ENCODE measurements at places on chromosomes 4 and X.
A peak's percentile ranks its signal among the peaks of the same experiment; 100 is the strongest.

- DNase-seq, result no peak
Measured at GRCh38 chr4:112361181-112361791, 64.1 kb downstream of the ALPK1 start.

DNA sequence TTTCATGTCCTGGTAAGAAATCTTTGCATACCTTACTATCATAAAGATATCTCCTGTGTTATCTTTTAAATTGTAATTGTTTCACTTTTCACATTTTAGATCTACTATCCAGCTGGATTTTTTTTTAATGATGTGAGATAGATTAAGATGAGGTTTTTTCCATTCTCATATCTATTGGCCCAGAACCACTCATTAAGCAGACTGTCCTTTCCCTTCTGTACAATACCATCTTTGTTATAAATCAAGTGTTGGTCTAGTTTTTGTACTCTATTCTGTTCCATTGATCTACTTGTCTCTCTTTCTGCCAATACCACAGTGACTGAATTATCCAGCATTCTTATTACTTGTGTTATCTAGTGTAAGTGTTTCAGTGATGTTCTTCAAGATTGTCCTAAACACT, 131.6 kb upstream of the TRIM2 start:
- no peak for DNase-seq

GRCh38 chr4:184883024-184883423, 57.3 kb upstream of the ACSL1 start:
- DNase-seq, result no peak

GRCh38 chr4:146062340-146062739, 113.2 kb upstream of the LSM6 start:
- no peak for DNase-seq

- no peak for DNase-seq
Measured at GRCh38 chrX:15953801-15954200, 99.2 kb upstream of the AP1S2 start.

DNA sequence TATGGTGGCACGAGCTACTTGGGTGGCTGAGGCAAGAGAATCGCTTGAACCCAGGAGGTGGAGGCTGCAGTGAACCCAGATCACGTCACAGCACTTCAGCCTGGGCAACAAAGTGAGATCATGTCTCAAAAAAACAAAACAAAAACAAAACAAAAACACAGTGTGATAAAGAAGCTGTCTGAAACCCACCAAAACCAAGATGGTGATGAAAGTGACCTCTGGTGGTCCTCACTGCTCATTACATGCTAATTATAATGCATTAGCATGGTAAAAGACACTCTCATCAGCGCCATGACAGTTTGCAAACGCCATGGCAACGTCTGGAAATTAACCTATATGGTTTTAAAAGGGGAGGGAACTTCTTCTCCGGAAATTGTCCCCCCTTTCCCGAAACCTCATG, 29.4 kb upstream of the OPHN1 start:
- DNase-seq, result no peak

DNA sequence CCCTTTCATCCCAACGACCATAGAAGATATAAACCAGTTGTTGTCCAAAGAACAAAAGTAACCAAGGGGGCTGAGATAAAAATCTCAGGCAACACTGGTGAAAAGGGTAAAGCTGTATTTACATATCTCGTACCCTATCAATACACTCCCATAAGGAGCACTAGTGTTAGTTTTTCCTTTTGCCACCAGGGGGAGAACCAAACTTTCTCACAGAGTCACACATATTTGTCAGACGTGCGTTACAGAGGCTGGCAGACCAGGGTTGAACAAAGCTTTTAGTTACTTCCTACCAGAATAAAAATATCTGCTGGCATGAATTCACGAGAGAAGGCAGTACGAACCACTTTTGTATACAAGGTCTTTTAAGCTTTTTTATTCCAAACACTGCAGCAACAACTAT, 88.3 kb downstream of the AMELX start:
- no peak for DNase-seq

- no peak for DNase-seq
Measured at GRCh38 chr4:165668694-165669093, 204.3 kb upstream of the TLL1 start.

DNA sequence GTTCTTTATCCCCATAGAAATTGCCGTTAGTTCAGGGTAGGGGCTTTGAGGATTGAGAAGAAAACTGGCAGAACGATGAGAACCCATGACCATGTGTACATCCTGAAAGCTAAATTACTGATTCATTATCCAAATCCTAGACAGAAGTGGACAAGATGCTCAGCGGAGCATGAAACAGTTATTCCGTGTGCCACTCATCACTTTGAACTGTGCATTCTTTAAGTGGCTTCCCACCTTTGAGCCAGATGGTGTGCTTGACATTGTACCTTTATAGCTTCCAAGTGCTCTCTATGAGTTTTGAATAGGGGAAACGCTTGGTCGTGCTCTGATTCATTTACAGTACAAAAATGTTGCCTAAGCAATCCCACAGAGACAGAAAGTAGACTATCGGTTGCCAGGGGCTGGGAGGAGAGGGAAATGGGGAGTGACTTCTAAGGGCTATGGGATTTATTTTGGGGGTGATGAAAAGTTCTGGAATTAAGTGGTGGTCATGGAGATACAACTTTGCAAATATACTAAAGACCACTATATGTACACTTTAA, 100.0 kb downstream of the DOCK11 start:
- no peak for DNase-seq

- DNase-seq, result peak; percentile 60
Measured at GRCh38 chrX:13646154-13646549, 6.8 kb upstream of the TCEANC start.

DNA sequence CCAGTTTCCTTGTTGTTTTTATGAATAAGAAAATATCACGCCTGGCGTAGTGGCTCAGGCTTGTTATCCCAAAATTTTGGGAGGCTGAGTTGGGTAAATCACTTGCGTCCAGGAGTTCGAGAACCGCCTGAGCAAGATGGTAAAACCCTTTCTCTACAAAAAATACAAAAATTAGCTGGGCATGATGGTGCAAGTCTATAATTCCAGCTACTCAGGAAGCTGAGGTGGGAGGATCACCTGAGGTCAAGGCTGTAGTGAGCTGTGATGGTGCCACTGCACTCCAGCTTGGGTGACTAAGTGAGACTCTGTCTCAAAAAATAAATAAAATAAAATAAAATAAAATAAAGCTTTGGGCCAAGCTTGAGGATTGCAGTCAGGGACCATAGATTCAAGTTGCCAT, 827.2 kb downstream of the FSTL5 start:
- no peak for DNase-seq

DNA sequence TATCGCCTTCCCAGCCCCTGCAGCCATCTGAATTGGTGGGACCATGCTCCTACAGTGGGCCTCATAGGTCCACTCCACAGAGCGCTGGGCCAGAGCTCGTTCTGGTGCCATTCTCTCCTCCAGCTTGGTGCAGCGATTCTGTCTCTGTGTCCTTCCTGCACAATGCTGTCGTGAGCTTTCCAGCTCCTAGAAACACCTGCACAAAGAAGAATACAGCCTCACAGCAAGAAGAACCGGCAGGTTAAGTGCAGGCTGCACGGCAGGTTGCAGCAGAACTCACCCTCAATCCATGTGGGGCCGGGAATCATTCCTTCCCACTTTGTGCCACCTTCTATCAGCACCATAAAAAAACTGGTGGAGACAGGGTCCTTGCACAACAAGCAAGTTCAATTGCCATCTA, 101.2 kb upstream of the ENPP6 start:
- DNase-seq, result no peak

DNA sequence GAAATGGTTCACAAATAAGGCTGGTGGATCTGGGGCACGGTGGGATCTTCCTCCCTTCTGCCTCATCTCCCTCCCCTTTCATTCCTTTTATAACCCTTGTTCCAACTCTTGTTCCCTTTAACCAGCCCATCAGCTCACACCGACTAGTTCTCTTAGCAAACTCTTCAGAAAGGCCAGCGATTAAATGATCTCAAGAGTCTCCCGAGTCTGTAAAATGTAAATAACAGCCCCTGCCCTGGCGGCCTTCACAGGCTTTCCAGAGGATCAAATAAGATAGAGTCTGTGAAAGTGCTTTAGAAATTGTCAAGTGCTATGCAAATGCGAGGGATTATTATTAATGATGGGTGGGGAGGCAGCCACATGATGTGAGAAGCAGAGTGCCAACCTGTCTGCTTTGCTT, 27.1 kb downstream of the TSC22D3 start:
- no peak for DNase-seq

- DNase-seq, result no peak
Measured at GRCh38 chr4:122224348-122224747, 72.2 kb downstream of the BLTP1 start.

GRCh38 chrX:1464041-1464970, 11.6 kb upstream of the ASMTL start:
- no peak for DNase-seq

GRCh38 chr4:32010221-32010620, 1290.1 kb downstream of the PCDH7 start:
- no peak for DNase-seq

DNA sequence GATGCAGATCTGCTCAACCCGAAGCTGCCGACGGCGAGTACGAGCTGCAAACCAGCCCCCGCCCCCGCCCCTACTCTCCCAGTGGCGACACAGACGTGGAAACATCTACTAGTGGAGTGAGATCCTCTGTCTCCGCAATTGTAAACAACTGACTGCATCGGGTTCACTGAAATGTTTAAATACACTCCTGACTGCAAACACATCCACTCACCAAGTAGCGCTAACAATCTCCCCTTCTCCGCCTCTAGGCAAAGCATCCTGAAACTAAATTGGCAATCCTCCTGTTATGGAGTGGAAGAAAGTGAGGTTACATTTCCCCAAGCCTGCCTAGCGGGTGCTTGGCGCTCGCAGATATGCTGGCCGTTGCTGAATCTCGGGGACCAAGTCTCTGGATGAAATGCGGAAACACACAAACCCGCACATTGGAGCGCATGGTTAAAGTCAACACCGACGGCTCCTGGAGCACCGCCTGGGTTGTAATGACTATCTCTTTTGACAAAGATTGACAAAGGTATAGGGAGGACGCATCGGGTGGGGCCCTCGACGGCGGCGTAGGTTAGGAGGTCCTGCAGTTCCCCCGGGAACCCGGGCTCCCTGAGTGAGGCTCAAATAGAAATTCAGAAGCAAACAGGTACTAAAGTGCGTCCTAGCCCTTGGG, 117.0 kb upstream of the TEX13C start:
- no peak for DNase-seq

DNA sequence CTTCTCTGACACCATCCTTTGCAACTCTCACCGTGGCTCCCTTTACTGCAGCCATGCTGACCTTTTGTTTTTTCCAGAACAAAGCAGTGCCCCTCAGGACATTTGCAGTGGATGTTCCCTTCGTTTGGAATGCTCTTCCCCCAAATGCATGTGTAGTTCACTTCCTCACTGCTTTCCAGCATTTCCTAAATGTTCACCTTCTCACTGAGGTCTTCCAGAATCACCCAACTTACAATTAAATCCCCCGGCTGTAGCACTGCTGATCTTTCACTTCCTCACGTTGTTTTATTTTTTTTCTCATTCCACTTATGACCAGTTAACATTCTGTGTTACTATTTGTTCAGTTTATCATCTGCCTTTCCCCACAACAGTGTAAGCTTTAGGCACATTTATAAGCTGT, 73.1 kb downstream of the GASK1B start:
- no peak for DNase-seq

DNA sequence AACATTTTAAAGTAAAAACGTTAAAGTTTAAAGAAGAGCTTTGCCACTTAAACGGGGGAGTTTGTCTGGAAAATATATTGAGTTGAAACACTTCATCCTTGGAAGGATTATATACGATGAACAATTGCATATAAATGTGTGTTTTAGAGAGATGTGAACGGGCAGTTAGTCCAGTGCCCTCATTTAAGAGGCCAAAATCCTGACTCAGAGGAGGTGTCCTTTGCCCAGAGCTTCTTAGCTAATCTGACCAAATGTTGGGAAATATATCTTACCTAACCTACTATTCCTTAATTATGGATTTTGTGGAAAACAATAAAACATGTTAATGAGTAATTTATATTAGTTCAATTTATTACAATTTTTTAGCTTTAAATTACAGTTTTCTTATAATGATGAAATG, 327.2 kb upstream of the DIPK2B start:
- DNase-seq, result no peak

DNA sequence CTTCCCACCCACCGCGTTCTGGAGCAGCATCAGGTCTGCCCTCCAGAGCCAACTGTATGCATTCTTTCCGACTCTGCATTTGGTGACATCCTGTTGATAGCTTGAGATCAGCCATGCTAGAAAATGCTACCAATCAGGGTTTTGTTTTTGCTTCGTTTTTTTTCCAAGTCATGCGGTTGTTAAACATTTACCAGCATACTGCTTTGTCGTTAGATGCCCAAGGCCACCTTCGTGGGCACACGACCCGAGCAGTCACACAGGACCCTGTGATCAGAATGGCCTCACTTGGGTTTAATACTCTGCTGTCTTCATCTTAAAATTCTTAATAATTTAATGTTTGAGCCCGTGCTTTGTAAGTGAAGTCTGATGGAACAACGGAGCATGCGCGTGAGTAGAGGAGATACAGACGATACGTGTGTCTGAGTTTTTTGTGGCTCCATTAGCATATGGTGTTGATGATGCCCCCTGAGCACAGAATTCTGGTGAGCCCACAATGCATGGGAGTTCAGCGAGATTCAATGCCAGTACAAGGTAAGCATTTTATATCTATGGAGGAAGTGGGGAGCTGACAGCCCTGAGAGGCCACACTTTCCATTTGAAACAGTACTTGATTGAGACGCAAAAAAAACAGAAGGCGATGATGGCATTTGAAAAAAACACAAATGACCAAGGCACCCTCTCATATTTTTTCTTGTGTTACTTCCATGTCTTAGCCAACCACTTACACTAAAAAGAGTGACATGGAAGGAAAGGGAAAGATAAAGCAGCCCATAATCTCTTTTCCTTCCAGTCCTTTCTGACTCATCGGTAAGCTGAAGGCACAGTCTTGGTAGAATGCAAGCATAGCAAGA, 323.6 kb downstream of the BCOR start:
- no peak for DNase-seq

DNA sequence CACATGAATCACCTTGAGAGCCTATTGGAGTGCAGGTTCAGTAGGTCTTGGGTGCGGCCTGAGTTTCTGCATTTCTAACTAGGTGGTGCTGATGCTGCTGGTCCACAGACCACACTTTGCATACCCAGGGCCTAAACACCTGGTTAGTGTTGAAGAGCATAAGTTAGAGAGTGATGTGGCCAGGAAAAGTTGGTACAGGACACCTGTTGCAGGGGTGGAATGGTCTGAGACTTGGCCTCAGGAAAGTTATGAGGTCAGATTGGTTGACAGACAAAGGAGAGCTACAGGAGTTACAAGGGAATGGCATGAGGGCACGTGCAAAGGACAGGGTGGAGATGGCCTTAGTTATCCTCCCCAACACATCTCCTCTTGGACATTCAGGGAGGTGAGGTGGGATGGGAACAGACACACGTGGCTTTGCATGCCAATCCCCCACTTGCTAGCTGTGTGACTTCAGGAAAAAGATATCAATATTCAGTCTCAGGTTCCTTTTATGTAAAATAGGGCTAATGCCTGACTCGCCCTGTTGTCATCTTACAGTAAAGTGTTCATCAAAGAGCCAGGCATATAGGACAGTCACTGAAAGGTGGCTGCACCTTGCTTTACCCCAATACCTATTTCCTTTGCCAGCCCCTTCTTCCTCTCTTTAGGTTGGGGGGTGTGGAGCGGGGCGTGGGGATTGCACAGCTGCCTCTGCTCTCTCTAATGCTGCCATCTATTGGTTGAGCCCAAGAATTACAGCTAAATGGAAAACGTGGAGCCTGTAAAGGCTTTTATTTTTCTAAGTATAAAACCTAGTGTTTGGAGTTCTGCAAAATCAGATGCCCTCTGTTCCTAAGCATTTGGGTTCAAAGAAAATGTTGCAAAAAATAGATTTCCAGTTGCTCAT, 47.5 kb downstream of the ATG4A start:
- no peak for DNase-seq
